Left lung (tissue), 14 donors: ENCODE measurements at places on chromosomes 11 and 22.

DNA sequence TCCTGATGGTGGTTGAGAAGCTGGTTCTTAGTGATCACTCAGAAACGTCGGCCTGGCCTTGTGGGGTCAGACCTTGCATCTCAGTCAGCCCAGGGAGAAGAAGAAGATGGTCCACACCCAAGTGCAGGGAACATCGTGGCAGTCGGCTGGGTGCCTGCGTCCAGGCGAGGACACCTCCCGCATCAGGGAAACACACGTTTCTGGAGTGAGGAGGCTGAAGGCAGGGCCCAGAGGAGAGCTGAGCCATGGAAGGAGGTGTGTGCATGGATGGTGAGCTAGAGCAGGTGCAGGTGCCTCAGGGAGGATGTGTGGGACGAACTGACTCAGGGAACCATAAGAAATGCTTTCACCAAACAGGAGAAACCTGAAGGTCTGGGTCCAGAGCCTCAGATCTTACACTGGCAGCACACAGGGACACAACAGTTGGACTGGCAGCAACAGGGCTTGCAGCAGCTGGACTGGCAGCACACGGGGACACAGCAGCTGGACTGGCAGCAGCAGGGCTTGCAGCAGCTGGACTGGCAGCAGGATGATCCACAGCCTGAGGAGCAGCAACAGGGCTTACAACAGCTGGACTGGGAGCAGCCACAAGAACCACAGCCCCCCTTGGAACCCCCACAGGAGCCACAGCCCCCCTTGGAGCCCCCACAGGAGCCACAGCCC lies 632 bp downstream of the KRTAP5-2 start:
- H3K27ac ChIP-seq: no peak overlapping the region
- no peaks in the 10 kb centered on the region for H3K4me1 ChIP-seq
- no peak overlapping the region for H3K4me3 ChIP-seq
- no peaks in the 10 kb centered on the region for H3K27me3 ChIP-seq

- no peak overlapping the region for H3K4me3 ChIP-seq
- no peaks in the 10 kb centered on the region for H3K36me3 ChIP-seq
- no peaks in the 10 kb centered on the region for H3K27me3 ChIP-seq
- DNase-seq: no peak
- no peaks in the 10 kb centered on the region for H3K4me1 ChIP-seq
- no peak overlapping the region for H3K27ac ChIP-seq
Observed at GRCh38 chr11:121008551-121008950, 15.4 kb upstream of the TBCEL start.

DNA sequence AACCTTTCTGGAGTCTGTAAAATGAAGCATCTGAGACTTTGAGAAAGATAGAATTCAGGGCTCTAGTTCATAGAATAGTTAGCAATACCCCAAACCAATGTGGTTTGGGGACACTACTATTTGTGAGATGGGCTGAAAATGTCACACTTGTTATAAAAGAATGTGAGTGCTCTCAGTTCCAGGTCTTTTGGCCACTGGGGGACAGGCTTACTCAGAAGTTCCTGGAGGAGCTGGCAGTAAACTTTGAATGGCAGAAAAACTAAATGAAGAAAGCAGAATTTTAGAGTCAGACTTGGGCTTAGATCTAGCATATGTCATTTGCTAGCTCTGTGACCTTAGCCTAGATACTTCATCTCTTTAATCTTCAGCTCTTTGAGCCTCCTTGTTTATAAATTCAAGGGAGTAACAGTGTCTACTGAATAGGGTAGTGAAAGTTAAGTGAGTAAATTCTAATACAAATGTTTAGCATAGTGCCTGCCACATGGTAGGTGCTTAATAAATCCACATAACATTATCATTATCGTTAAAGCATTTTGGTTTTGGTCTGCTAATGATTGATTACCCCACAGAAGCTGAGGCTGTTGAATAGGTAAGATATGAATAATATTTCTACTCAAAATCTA lies 3.7 kb downstream of the LYVE1 start:
- no peaks in the 10 kb centered on the region for H3K27me3 ChIP-seq
- no peak for DNase-seq
- no peak overlapping the region for H3K27ac ChIP-seq
- peaks cover 34% of the 10 kb centered on the region for H3K4me1 ChIP-seq
- no peaks in the 10 kb centered on the region for H3K36me3 ChIP-seq

GRCh38 chr22:19275104-19275503 lies 16.4 kb downstream of the CLTCL1 start:
- H3K27me3 ChIP-seq: no peaks in the 10 kb centered on the region
- no peak overlapping the region for H3K4me3 ChIP-seq
- DNase-seq: no peak
- no peak overlapping the region for H3K27ac ChIP-seq

DNA sequence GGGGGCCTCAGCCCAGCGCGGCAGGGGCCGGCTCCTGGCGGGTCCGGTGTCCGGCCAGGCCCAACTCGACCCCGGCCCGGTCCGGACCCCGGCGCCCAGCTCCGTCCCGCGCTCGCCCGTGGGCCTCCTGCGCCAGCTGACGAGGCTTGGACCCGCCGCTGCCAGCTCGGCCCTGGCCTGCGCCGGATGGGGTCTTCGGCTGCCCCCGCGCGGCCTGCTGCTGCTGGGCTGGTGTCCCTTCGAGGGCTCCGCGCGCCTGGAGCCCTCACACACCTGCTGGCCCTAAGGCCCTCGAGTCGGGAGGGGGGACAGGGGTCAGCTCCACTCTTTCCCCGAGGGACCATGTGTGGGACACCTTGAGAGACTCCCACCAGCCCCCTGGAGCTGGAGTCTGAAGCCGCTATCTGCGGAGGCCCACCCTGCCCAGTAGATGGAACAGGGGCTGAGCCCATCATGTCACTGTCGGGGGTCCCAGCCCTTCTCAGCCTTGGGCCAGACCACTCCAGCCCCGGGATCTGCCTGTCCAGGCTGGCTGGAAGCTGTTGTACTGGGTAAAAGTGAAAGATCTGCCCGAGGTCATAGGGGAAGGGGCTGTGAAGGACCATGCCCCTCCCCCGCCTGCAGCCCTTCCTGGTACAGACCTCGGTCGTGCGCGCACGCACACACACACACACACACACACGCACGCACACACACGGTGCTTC lies 768 bp upstream of the CDKN1C start:
- H3K27ac ChIP-seq: no peak overlapping the region
- no peaks in the 10 kb centered on the region for H3K36me3 ChIP-seq
- H3K4me1 ChIP-seq: peaks cover 43% of the 10 kb centered on the region
- DNase-seq: peak; percentile 80
- H3K27me3 ChIP-seq: no peaks in the 10 kb centered on the region

DNA sequence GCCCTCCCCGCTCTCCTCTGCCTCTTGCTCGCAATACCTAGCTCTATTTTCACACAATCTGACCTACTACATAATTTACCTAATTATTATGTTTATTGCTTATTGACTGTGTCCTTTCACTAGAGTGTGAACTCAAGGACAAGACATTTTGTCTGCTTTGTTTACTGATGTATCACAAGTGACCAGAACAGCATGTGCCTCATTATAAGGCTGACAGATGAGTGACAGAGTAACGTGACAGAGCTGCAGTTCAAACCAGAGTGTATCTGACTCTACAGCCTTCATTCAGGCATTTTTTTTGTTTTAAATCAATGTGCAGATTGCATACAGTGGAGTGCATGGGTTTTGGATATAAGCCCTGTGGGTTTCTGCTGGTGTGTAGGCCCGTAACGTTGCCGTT lies 82.0 kb upstream of the RAB1B start:
- no peaks in the 10 kb centered on the region for H3K27me3 ChIP-seq
- H3K4me1 ChIP-seq: no peaks in the 10 kb centered on the region
- H3K27ac ChIP-seq: no peak overlapping the region
- no peaks in the 10 kb centered on the region for H3K36me3 ChIP-seq
- no peak overlapping the region for H3K4me3 ChIP-seq

GRCh38 chr11:71186806-71187205 lies 65.6 kb downstream of the SHANK2 start:
- H3K4me1 ChIP-seq: no peaks in the 10 kb centered on the region
- H3K27me3 ChIP-seq: no peaks in the 10 kb centered on the region
- no peak overlapping the region for H3K27ac ChIP-seq
- DNase-seq: no peak
- no peaks in the 10 kb centered on the region for H3K36me3 ChIP-seq
- H3K4me3 ChIP-seq: no peak overlapping the region

DNA sequence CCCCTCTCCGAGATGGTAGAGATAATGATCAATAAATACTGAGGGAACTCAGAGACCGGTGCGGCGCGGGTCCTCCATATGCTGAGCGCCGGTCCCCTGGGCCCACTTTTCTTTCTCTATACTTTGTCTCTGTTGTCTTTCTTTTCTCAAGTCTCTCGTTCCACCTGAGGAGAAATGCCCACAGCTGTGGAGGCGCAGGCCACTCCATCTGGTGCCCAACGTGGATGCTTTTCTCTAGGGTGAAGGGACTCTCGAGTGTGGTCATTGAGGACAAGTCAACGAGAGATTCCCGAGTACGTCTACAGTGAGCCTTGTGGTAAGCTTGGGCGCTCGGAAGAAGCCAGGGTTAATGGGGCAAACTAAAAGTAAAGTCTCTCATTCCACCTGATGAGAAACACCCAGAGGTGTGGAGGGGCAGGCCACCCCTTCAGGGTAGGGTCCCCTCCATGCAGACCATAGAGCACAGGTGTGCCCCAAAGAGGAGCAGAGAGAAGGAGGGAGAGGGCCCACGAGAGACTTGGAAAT lies 43.2 kb downstream of the IGLL1 start:
- no peak overlapping the region for H3K27ac ChIP-seq
- H3K4me1 ChIP-seq: no peaks in the 10 kb centered on the region
- no peak for DNase-seq
- H3K4me3 ChIP-seq: no peak overlapping the region

DNA sequence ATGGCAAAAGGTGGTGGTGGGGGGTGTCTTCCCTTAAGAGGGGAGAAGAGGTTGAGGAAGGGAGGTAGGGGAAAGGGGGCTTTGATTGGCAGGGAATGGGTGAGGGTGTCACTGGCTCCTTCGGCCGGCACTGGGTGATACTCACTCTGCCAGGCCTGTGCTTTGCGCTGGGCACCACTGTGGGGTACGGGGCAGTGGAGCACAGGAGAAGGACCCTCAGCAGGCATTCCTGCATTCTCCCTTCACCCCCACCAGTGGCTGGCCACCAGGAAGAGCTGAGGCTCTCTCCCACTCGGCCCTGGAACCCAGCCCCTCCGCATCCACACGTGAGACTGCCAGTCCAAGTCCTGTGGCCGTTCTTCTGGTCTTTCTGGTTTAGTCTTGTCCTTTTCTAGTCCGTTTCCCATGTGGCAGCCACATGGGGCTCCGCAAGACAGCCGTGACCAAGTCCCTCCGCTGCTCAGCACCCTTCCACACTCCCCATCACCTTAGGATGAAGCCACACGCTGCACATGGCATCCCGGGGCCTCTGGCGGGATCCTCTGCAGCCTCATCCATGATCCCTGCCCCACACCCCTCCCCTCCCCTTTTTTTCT lies 8.0 kb downstream of the CAPN5 start:
- H3K27ac ChIP-seq: no peak overlapping the region
- no peak for DNase-seq
- peaks cover 35% of the 10 kb centered on the region for H3K4me1 ChIP-seq
- H3K27me3 ChIP-seq: no peaks in the 10 kb centered on the region

GRCh38 chr11:117371453-117371852 lies 43.8 kb downstream of the CEP164 start:
- H3K36me3 ChIP-seq: no peaks in the 10 kb centered on the region
- H3K27ac ChIP-seq: no peak overlapping the region
- no peaks in the 10 kb centered on the region for H3K4me1 ChIP-seq
- peak; percentile 10 for DNase-seq
- H3K4me3 ChIP-seq: no peak overlapping the region
- no peaks in the 10 kb centered on the region for H3K27me3 ChIP-seq

DNA sequence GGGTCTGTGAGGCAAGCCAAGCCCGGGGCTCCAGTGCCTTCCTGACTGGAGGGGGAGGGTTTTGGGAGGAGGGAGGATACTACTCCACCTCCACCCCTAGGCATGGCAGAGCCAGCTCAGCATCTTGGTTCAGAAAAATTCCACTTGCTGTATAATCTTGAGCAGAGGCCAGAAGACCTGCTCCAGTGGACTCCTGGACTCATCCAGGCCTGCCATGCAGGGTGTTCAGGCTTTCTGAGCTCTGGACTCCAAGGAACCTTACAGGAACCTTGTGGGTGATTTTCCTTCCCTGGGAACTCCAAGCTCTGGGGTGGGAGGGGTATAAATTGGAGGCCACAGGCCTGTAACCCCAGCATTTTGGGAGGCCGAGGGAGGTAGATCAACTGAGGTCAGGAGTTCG lies 9.4 kb downstream of the CSDC2 start:
- H3K27me3 ChIP-seq: no peaks in the 10 kb centered on the region
- no peaks in the 10 kb centered on the region for H3K4me1 ChIP-seq
- no peaks in the 10 kb centered on the region for H3K36me3 ChIP-seq
- DNase-seq: no peak

GRCh38 chr11:69371731-69372588 lies 78.0 kb downstream of the MYEOV start:
- H3K27ac ChIP-seq: no peak overlapping the region
- H3K36me3 ChIP-seq: no peaks in the 10 kb centered on the region
- H3K4me3 ChIP-seq: no peak overlapping the region
- no peak for DNase-seq
